ENCODE measurements at places on chromosomes 13 and 19.

GRCh38 chr19:996051-996838 lies 4.0 kb upstream of the GRIN3B start:
- DNase-seq = peak; percentile 36

DNA sequence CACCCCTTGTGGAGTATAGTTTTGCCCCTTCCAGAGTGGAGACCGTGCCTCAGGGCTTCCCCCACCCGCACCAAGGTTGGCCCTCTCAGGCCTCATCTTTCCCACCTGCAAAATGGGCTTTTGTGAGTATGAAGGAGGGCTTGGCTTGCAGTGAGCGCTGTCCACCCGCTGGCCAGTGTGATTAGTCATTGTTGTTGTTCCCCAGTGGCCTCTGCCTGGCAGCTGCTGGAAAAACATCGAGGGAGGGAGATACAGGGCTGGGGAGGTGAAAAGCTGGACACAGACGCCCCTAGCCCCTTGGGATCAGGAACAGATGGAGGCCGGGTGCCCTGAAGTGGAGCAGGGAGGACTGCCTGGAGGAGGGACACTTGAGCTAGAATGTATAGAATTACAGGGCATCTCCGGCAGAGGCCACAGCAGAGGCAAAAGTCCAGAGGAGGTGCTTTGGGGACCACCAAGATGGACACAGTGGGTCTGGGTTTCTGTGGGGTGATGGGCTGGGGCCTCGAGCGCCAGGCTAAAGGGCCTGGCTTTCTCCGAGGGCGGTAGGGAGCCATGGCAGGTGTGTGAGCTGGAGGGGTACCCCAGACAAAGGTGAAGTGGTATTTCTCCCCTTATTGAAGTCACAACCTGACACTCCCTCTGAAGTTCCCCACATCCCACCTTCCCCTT lies 3.9 kb upstream of the IL12RB1 start:
- no peak for DNase-seq

GRCh38 chr13:29573190-29573589 lies 22.3 kb downstream of the SLC7A1 start:
- DNase-seq = no peak

GRCh38 chr13:110164706-110165105 lies 142.3 kb downstream of the COL4A1 start:
- DNase-seq = no peak

GRCh38 chr19:41225238-41226052 lies 6.4 kb downstream of the AXL start:
- DNase-seq = no peak

- DNase-seq = no peak
Observed at GRCh38 chr19:31985001-31985605, 360.3 kb upstream of the ZNF507 start.

DNA sequence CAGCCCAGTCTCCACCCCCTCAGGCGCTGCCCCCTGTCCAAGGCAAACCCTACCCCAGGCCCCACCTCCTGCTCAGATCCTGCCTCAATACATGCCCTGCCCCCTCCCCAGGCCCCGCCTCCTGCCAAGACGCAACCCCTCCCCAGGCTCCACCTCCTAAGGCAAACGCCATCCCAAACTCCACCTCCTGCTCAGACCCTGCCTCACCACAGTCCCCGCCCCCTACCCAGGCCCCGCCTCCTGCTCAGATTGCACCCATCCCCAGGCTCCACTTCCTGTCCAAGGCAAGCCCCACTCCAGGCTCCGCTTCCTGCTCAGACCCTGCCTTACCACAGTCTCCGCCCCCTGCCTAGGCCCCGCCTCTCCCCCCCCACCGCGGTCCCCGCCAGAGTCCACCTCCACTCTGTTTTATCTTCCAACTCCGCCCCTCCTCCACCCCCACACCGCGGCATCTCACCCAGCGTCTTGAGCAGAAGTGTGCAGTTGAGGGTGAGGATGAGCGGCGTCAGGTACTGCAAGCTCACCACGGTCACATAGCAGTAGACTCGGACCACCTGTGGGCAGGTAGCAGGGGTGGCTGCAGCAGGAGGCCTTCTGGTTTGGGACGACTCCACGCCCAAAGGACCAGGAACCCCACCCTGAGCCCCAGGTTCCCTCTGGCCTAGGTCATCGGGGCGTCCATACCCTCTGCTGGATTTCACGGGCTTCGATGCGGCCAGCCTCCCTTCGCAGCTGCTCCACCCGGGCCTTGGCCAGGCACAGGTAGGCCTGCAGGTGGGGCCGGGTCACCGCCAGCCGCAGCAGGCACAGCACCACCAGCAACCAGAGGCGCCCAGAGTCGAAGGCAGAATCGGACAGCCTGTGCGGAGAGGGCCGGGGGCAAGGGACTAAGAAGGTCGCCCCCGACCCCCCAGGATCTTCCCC lies 17.7 kb downstream of the TMEM161A start:
- no peak for DNase-seq

DNA sequence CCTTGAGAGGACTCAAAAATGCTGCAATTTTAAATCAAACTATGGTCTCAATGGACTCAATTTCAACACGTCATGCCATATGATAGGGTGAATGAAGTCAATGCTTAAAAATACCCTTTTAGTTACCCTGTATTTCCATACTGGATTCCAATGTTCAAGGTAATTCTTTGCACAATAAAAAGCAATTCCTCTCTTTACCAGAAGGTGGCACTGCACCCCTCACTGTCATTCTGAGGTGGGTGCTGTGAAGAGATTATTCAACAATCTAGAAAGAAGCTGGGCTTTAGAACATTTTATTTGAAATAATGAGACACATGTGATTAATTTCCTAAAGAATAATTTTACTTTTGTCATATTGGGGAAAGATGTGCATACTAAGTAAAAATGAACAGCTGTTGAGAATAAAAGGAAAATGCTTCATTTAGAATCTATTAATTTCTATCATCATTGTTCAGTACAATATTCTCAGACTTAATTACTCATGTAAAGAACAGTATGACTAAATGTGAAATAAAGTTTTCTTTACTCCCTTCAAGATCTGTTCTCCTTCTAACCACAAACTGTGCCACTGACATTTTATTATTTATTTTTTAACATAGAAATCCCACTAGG lies 789.1 kb downstream of the GPC5 start:
- no peak for DNase-seq

- DNase-seq = peak; percentile 71
Observed at GRCh38 chr13:41465241-41465847, 8.0 kb downstream of the RGCC start.

GRCh38 chr13:81615031-81615430 lies 1274.1 kb upstream of the SPRY2 start:
- DNase-seq = no peak

DNA sequence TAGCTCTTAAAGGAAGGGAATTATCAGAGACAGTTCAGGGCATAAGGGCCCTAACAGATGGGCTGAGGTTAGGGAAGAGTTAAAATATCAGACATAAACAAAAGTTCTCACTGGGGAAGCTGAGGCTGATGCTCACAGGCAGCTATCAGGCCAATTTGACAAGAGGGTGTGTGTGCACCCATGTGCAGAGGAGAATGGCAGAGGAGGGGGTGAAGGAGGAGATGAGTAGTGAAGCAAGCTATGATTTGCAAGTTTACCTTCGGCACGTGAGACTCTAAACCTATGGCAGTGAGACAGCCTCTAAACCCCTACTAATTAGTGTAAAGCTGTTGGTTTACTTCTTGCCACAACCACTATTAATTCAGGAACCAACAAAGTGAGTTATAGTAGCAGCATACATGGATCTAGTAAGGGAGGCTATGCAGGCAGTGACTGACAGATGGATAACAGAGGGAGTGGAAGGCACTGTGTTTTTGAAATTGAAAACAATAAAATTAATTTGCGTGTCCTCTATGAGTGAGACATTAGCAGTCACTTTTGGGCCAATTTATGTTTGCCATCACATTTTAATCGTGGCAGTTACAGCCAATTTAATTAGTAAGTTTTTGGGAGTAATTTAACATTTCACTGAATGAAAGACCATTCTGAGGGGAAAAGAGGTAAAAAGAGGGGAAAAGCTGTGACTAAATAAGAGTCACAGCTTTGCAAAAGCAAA lies 99.6 kb upstream of the HTR2A start:
- DNase-seq = no peak

DNA sequence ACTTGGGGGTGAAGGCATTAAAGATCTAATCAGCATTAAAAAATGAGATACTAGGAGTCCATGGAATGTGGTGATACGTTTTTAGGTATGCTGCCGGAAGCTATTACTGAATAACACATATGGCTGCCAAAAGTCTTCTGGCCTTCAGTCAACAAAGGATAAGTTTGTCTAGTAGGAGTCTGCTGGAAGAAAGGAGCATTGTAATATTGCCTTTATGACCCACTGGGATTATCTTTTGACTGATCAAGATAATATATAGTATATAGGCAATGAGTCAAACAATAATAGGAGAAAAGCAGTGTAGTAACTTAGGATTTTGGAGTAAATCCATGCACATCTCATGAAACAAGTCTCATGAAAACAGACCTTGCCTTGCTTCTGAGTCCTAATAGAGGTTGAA lies 295.4 kb downstream of the SLITRK6 start:
- DNase-seq = no peak

All from stimulated activated CD8-positive, alpha-beta memory T cell treated with anti-CD3 and anti-CD28 coated beads, Interleukin-2, amount 100 ng/mL, for 1 hour (primary cell).